SIG-M5 (cell line): ENCODE measurements at places on chromosomes 2 and 18.

DNA sequence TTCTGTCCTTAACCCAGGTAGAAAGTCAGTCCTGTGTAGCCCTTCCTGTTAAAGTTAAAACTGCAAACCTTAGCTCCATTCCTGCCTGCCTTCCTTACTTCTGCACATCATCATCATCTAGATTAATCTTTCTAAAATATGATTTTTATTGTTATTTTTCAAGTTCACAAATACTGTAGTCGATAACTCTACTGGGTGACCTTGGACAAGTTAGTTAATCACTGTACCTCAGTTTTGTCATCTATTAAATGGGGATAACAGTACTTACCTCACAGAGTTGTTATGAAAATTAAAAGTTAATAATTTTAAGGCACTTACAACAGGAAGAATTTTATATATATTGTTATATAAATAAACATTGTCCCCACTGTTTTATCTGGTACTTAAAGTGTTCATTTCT, 2.5 kb upstream of the YPEL5 start:
- no peak for DNase-seq

DNA sequence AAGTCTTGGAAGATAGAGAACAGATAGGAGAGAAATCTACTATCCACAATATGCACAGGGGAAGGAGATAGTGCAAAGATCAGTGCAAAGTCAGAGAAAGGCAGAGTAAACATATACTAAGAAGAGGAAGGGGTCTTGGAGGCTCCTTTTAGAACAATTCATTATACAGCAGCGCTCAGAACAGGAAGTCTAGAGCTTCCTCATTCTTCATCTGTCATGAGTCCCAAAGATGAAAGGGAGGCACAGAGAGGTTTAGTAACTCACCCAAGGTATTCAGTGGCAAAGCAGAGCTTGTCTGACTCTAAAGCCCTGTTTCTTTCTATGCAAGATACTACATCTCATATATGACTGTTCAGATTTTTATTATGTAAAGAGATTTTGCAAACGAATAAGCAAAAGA, 1.4 kb downstream of the SP110 start:
- peak; percentile 65 for DNase-seq

DNA sequence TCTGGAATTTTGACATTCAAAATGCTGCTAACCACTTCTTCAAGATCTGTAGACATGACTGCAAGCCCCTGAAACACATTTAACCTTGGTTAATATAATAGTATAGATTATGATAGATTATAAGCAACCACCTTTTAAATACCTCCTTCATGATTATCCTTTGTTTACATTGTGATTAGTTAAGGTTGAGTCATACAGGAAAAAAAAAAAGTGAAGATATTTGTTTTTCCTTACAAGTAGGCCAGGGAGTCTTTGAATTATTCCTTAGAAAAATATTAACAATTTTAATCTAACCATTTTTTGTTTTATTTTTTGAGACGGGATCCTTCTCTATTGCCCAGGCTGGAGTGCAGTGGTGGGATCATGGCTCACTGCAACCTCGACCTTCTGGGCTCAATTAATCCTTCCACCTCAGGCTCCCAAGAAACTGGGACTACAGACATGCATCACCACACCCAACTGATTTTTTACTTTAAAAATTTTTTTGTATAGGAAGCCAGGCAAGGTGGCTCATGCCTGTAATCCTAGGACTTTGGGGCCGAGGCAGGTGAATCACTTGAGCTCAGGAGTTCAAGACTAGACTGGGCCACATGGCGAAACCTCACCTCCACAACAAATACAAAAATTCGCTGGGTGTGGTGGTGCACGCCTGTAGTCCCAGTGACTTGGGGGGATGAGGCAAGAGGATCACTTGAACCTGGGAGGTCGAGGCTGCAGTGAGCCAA, 99.4 kb downstream of the SLC39A10 start:
- no peak for DNase-seq

DNA sequence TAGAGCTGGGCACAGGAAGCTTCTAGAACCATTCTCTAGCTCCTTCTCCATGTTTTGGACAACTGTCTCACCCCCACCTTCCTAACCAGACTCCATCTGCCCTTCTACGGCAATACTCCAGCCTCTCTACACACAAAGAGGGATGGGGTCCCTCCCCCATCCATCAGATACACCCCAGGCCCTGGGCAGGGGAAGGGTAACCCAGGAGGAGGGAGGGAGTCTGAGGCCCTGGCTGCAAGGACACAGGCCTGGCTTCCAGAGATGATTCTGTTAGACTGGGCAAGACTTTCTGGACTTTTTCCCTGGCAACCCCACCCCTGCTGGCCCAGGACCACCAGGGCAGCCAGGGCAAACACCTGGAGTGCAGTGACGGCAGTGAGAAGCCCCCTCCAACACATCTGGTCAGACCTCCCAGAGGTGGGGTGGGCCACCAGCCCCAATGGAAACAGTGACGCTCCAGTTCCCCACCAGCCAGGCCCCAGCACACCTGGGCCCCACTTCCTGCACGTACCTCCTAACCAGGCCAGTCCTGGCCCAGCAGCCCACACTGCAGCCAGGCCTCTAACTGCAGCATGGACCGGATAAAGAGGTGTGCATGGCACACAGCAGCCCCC, 6.5 kb downstream of the CYP26B1 start:
- no peak for DNase-seq

GRCh38 chr18:42187611-42188380, 232.8 kb downstream of the PIK3C3 start:
- no peak for DNase-seq

DNA sequence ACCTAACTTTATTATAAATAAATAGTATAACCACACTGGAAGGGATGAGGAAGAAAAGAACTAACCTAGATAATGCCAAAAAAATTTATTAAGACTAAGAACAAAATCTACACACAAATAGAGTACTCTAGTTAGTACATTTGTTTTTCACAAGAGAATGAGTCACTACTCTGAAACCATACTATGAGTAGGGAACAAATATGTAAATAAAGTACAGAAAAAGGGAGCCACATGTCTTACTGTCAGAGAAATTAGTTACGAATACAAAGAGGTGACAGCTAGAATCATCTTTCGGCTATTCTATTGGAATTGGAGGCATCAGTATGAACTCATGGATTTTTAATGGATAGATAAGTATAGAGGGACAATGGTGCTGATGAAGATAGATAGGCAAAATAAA, 150.5 kb downstream of the COPS8 start:
- no peak for DNase-seq
